ENCODE measurements at places on chromosomes 2 and 18. TPM values are rescaled to one million over a fixed set of nuclear protein-coding genes. Genes with fewer than 3 reads are reported as not detected.

Gene KCNJ13
- not detected for total RNA-seq

Gene UGT1A6
- total RNA-seq, result 1.6 TPM

Gene ALPI
- total RNA-seq, result not detected

Gene RAD51AP2
- not detected for total RNA-seq

Gene RNU2-63P
- not detected for total RNA-seq

Gene KLHL30
- 0.37 TPM for total RNA-seq

Gene SERTAD2
- total RNA-seq, result 11.9 TPM

Gene ANKRD30BL
- not detected for total RNA-seq

Gene LAMA1
- 0.02 TPM for total RNA-seq

Gene GREB1
- 3.7 TPM for total RNA-seq

Gene C2orf68
- total RNA-seq, result 29.3 TPM

Gene FLACC1
- not detected for total RNA-seq

Gene LOXHD1
- not detected for total RNA-seq

Gene CCDC121
- 4.6 TPM for total RNA-seq

Data from A549 treated with ZK216348 at 1 μM for 4 hours (cell line).